ENCODE measurements at places on chromosomes 4 and X.

GRCh38 chr4:38310446-38311043, 350.3 kb downstream of the PTTG2 start:
- DNase-seq = peak; percentile 41

- DNase-seq = peak; percentile 92
These were observed 108.3 kb downstream of the CDS1 start for GRCh38 chr4:84691170-84691691.

DNA sequence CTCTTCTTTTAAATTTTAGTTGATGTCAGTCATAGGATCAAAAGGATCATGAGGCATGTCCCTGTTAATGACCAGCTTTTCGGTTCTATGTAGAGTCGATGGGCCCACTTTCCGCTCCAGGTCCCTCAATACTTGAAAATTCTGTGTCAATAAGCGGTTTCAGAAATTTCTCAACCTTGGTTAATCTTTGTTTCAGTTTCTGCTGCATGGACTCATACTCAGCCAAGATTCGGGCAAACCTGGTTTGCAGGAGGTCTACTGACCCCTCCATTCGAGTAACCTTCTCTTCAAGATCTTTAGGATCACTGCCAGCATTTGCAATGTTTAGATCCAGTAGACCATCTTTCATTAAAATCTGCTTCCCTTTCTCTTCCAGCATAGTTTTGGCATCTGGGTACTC, 22.0 kb upstream of the NFXL1 start:
- no peak for DNase-seq

DNA sequence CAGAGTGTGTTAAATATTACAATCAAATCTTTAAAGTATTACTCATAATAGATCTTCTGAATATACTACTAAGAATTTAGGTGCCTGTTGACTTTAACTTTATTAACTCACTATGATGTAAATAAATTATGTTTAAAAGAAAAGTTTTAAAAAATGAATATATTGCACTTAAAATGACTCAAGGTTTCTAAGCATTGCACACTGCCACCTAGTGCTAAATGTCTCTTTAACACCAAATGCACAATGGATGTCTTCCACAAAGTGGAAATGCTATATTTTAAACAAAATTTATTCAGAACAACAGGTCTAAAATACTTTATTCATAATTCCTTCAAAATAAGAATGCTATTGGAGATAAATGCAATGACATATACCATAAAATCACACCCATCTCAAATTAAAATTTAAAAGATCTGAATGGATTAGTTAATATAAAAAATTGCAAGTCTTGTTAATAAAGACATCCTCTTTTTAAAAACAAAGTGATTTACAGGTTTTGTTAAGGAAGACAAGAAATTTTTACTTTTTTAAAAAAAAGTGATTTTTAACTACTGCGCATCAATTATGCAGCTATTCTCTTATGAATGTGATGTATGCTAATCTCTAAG, 5.5 kb downstream of the INPP4B start:
- peak; percentile 33 for DNase-seq

GRCh38 chrX:52410439-52411394, 41.9 kb downstream of the XAGE2 start:
- DNase-seq = no peak

DNA sequence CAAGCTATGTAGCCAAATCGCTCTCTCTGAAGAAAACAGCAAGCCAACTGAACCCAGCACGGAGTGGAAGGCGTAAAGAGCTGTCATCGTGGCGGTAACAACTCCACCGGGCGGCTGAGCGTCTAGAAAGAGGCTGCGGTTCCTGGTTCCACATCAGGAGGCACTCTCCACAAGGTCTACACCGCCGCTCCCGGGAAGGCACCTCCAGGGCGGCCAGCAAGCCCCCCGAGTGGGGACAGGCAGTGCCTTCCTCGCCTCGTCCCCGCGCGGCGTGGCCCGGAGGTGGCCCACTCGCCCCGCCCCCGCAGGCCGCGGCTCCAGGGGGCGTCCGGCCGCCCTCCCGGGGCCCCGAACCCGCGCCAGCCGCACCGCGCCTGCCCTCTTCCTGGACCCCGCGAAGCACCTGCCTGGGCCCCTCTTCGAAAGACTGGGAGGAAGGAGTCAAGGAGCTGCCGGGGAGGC, 755 bp downstream of the KLHL8 start:
- DNase-seq = no peak
